ENCODE measurements at places on chromosomes 1 and 21.

GRCh38 chr1:46148318-46148717, 15.9 kb upstream of the PIK3R3 start:
- no peak for DNase-seq

GRCh38 chr1:47331875-47332274, 1.7 kb upstream of the CMPK1 start:
- DNase-seq = no peak

DNA sequence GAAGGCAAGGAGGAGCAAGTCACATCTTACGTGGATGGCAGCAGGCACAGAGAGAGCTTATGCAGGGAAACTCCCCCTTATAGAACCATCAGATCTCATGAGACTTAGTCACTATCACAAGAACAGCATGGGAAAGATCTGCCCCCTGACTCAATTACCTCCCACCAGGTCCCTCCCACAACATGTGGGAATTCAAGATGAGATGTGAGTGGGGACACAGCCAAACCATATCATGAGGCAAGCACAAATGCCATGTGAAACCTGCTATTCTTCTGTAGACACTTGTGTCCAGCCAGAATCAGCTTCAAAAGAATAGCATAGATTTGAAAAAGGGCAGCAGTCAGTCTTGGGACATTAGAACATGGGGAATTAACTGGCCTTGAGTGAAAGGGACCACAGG, 32.2 kb upstream of the UBE2U start:
- no peak for DNase-seq

GRCh38 chr1:18645747-18646090, 15.1 kb downstream of the PAX7 start:
- no peak for DNase-seq

- DNase-seq = no peak
These were observed 175.8 kb upstream of the SPAG17 start for GRCh38 chr1:118360817-118361216.

GRCh38 chr1:222043444-222044292, 301.8 kb upstream of the DUSP10 start:
- DNase-seq = peak; percentile 75

DNA sequence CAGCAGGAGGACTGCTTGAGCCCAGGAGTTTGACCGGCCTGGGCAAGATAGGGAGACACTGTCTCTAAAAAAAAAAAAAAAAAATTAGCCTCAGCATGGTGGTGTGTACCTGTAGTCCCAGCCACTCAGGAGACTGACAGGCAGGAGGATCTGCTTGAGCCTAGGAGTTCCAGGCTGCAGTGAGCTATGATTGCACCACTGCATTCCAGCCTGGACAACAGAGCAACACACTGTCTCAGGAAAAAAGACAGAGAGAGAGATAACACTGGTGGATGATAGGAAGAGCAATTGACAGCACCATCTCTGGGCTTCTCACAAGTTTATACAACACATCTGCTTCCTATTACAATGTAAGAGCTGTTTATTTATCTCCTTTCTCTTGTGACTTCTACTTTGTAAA, 2.4 kb upstream of the RNU11 start:
- peak; percentile 20 for DNase-seq

GRCh38 chr1:95309031-95309471, 75.0 kb downstream of the RWDD3 start:
- DNase-seq = peak; percentile 42

All from GM03348 (cell line).